ENCODE measurements at places on chromosomes 7 and 10.

DNA sequence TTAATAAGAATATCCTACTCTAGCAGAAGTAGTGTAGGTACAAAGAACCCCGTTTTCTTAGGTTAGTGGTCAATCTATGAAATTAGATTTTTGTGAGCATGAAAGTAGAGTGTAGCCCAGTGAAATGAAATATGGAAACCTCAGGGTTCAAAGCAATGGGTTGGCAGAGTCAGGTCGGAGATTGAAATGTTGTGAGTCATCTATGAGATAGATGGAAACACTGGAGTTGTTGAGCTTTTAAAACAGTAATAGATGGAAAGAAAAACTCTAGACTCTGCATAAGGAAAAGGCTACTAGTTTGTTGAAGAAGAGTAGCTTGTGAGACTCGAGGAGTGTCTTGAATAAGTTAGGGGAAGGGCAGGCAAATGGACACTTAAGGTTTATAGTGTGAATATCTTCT, 251.9 kb downstream of the EXOC4 start:
- DNase-seq = no peak

GRCh38 chr7:157041004-157041403, 30.5 kb upstream of the MNX1 start:
- no peak for DNase-seq

- DNase-seq = no peak
Observed at GRCh38 chr10:21509341-21510240, 15.9 kb downstream of the SKIDA1 start.

- DNase-seq = no peak
Observed at GRCh38 chr7:24442170-24442777, 131.0 kb upstream of the PALS2 start.

DNA sequence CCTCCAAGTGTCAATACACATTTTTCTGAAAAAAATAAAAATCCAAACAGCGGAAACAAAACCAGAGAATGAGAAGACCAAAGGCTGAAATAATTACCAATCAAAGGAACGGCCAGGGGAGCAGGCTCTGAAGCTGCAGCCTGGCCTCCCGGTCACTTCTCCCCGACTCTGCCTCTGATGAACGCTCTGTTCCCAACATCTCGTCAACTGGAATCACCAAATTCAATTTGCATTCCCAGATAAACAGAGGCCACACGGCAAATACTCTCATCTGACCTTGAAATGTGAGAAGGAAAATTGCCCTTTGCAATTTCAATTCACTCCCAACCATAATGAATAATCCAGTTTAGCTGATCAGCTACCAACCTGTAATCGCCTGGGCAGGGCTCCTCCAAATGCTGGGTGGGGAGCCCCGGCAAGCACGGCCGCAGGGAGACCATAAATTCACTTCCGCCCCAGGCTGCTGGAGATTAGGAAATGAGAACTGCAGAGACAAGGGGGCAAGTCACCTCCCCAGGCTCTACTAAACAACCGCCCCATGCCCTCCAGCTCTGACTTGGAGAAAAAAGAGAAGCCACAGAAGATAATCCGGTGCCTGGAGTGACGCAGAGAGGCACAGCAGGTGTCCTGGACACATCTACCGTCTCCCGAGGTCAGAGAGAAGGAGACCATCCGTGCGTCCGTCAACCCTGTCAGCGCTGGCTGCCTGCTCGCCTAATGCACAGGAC, 153.2 kb downstream of the MAD1L1 start:
- no peak for DNase-seq

GRCh38 chr7:53697913-53698312, 662.5 kb downstream of the POM121L12 start:
- no peak for DNase-seq

DNA sequence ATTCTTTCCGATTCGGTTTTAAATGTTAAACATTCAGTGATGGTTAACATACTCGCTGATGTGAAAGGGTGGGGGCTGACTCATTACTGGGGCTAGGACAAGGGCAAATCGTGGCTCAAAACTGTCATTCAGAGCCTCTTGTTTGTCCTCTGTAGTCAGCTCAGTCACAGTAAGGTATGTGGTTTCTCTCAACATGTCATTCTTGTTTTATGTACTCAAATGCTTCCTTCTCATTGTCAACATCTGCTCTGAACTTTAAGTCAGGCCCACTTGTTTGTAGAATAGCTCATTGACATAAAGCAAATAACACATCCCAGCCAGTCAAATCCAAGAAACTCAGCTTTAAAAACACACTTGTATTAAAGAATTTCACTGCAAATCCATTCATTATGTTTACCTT, 7.3 kb downstream of the SLC16A9 start:
- no peak for DNase-seq

GRCh38 chr7:1377111-1377909, 82.0 kb downstream of the MICALL2 start:
- no peak for DNase-seq

GRCh38 chr7:155993420-155994278, 181.4 kb upstream of the SHH start:
- no peak for DNase-seq

GRCh38 chr10:102344067-102344466, 51.4 kb upstream of the NFKB2 start:
- DNase-seq = no peak

DNA sequence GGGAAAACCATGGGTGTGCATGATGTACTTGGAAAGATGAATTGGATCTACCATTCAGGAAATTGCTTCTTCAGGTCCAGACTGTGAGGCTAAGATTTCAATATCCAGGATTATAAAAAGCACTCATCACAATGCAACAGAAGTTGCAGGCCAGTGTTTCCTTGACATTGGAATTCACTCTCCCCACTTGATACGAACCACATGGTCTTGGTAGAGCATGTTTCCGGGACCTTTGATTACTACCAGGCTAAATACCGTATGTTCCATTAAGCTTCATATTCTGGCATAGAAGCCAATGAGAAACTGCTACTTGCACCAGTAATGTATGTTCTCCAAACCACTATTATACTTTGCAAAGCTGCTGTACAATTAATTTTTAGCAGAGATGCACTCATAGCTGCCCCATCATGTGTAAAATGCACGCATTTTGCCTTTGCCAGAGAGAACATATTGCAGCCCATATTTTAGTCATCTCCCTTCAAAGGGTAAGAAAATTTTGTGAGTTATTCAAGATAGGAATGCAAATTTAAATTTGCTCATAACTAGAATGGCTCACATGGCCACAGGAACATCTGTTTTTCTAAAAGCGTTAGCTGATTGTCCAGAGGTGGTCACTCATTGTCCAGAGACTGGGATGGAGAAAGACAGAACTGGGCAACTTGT, 8.1 kb downstream of the FRMD4A start:
- no peak for DNase-seq

DNA sequence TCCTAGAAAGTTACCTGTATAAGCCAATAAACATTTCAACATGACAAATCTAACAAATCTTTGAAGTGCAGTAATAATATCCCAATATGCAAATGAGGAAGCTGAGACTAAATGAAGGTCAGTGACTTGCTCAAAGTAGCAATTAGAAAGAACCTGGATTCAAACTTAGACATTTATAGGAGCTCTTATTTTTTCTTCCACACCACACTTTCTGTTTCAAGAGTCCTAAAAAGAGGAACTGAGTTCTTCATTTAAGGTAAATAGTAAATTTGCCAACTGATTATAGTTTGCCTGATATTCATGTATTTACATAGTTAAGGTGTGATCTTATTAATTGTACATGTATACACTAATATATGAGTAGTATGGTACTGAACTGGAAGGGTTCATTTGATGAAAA, 44.0 kb downstream of the KLHDC10 start:
- no peak for DNase-seq

- DNase-seq = no peak
Observed at GRCh38 chr10:80909254-80909653, 371.6 kb downstream of the SH2D4B start.

GRCh38 chr7:68321076-68321639, 1277.1 kb upstream of the AUTS2 start:
- peak; percentile 4 for DNase-seq

DNA sequence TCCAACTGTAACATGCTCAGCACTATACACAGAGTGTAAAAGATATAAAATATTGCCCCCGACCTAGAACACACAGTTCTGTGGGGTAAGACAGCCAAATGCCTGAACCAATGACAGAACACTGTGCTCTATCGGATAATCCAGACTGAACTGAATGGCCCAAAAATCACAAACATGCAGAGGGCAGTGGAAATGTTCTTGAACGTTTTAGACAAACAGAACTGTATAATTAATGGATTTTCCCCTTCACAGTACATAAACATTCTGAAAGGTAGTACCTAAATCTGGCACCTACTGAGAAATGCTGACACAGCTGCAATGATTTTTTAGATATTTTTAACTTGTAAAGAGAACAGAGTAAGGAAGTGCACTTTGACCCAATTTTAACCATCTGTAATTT, 33.4 kb downstream of the PARD3 start:
- no peak for DNase-seq

DNA sequence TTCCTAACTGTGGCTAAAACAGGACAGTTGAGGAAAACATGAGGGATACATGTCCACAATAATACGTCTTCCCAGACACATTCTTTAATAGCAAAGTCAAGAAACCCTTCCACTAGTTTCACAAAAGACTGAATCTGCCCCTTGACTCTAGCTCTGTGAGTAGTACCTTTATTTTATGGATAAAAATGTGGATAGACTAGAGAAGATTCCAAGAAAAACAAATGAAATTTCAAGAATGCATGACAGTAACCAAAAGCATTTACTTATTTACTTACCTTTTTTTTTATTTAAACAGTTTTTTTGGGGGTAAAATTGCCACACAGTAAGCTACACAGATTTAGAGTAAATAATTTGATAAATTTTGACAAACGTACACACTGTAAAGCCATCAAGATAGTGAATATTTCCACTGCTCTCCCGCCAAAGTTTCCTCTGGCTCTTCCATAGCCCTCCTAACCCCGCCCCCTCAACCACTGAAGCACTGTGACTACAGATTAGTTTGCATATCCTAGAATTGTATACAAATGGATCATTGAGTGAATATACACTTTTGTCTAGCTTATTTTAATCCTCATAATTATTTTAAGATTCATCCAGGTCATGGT, 420.4 kb upstream of the ZMIZ1 start:
- DNase-seq = no peak

GRCh38 chr7:50728184-50728583, 54.5 kb downstream of the GRB10 start:
- no peak for DNase-seq

DNA sequence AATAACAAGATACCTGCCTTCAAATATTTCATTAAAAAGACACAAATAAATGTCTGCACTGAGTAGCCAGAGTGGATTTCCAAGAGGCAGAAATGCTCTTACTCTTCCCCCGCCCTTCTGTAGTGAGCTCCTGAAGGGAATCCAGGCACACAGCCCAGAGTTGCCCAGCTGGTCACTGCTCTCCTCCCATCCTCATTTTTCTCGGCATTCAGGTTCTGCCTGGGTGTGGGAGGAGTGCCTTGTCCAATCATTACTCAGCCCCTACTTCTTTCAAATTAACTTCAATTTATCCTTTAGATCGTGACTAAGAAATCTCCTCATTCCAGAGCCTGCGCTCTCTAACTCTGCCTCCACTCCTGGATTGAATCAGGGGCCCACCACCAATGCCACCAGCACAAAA, 12.2 kb downstream of the CCDC6 start:
- DNase-seq = no peak

DNA sequence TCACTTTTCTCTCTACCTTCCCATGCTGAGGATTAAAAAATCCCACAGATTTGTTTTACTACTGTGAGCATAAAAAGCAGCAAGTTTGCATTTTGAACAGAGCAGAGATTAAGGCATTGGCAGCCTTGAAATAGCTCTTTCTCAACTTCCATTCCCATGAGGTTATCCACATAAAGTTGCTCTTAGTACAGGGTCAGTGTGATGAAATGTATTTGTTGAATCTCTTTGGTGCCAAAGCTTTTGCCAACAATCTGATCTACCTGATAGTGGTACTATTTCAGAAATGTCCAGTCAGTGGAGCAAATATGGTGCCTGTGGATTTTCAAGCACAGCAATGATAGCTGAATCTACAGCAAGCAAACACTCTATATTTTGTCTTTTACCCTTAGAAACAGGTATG, 254.8 kb downstream of the INHBA start:
- DNase-seq = no peak

- no peak for DNase-seq
Observed at GRCh38 chr7:152733286-152733934, 26.1 kb upstream of the ACTR3B start.

DNA sequence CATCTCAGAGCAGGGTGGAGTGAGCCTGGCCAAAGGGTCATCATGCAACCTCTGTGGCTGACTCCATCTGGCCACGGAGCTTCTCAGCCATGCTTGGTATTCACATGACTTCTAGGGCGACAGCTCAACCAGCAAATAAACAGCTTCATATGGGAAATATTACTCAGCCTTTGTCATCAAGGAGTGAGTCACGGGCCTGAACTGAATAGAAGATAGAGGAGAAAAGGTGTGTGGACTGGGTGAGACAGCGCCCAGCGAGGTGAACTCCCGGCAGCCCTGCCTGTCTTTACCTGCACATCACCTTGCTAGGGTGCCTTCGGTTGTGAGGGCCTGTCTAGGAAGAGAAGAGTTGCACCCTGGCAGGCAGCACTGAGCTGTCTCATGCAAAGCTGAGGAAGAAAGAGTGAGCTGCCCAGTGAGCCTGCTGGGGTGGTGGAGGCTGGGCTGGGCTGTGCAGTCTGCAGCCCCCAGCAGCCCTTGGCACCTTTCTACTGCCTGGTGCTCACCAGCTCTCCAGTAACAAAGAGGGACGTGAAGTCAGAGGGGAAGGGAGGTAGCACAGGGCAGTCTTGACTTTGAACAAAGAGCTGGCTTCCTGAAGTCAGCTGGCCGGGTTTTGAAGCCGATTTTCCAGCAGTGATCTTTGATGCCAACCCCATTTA, 114.2 kb downstream of the EGFR start:
- no peak for DNase-seq

GRCh38 chr7:157685430-157686284, 348.9 kb downstream of the DNAJB6 start:
- no peak for DNase-seq

All from NCI-H526 treated with DMSO at 0.1 percent for 48 hours (cell line).